Memory B cell (primary cell): ENCODE measurements at places on chromosomes 16 and 17.
A peak's percentile ranks its signal among the peaks of the same experiment; 100 is the strongest.

DNA sequence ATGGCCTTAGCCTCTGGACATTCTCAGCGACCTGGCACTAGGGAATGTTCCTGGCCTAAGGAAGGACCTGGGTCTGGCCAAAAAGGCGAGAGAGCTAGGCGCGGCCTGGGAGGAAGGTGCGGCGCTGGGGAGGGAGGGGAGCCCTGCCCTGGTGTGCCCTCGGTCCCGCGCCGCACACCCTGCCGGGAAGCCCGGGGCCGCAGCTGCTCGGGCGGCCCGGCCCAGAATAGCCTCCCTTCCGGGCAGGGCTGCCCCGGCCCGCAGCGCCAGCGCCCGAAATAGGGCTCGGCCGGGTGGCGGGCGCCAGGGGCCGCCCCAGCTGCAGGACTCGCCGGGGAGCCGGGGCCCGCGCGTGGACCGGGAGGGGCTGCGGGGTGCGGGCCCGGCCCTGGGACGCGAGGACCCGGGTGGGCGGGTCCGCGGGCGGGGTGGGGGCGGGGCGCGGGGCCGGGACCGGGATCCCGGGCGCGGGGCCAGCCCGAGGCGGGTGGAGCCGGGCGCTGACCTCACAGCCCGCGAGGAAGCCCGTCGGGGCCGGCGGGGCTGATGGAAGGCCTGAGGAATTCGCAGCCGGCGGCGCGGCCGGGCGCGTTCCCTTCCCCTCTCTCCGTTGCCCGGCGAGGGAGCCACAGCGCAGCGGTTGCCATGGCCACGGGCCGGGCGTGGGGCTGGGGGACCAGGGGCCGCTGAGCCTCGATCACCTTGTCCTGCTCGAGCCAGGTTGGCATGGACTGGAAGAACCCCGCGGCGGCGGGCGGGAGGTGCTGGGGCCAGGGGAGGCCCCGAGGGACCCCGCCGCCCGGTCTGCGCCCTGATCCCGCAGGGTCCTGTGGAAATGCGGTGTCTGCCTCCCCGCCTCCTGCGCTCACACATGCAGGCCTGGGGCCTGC is 18.1 kb downstream of the SOCS3 start:
- DNase-seq, result no peak
- H3K36me3 ChIP-seq, result no peaks in the 10 kb centered on the region
- H3K4me3 ChIP-seq, result peak overlapping the region; percentile 83
- H3K4me1 ChIP-seq, result peaks cover 63% of the 10 kb centered on the region
- H3K27me3 ChIP-seq, result no peaks in the 10 kb centered on the region
- H3K27ac ChIP-seq, result peak overlapping the region; percentile 97

DNA sequence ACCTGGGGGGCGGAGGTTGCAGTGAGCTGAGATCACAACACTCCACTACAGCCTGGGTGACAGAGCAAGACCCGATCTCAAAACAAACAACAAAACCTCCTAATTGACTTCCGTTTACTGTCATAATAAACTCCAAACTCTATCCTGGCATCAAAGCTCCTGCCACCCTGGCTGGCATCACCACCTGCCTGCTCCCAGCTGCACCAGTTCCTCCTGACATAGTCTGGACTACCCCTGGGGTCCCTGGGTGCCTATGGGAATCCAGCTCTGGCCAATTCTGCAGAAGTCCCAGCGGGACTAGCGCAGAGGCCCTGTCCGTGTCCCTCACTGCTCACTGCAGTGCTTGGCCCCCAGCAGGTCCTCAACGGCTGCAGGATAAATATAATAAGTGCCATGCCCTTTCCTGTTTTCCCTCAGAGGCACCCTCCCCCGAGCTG is 723 bp downstream of the NTHL1 start:
- no peaks in the 10 kb centered on the region for H3K27me3 ChIP-seq
- no peak overlapping the region for H3K27ac ChIP-seq
- DNase-seq, result no peak
- H3K36me3 ChIP-seq, result peaks cover 4% of the 10 kb centered on the region
- peaks cover 15% of the 10 kb centered on the region for H3K4me1 ChIP-seq

DNA sequence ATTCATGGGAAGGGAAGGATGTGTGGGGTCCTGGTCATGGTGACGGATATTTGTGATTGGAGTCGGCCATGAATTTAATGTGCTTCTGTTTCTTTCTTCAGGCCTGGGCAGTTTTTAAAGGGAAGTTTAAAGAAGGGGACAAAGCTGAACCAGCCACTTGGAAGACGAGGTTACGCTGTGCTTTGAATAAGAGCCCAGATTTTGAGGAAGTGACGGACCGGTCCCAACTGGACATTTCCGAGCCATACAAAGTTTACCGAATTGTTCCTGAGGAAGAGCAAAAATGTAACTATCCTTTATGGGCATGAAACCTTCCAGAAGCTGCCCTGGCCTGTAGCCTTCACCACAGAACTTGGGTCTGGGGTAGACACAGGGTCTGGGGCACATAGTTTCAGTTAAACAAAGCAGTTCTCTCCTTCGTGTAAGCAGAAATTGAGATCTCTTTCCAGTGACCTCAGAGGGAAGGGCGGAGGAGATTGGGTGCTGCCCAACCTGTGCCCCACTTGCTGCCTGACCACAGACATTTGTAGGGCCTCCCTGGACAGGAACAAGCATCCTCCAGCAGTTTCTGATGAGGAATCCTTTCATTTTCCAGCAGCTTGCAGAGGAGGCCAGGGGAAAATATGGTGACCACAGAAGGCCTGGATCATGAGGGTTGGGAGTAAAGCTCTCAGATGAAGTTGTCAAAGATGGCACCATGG is 10.1 kb downstream of the IRF8 start:
- peaks cover 66% of the 10 kb centered on the region for H3K36me3 ChIP-seq
- H3K27me3 ChIP-seq, result no peaks in the 10 kb centered on the region
- H3K4me1 ChIP-seq, result peaks cover 61% of the 10 kb centered on the region
- peak overlapping the region; percentile 78 for H3K4me3 ChIP-seq
- peak overlapping the region; percentile 94 for H3K27ac ChIP-seq

DNA sequence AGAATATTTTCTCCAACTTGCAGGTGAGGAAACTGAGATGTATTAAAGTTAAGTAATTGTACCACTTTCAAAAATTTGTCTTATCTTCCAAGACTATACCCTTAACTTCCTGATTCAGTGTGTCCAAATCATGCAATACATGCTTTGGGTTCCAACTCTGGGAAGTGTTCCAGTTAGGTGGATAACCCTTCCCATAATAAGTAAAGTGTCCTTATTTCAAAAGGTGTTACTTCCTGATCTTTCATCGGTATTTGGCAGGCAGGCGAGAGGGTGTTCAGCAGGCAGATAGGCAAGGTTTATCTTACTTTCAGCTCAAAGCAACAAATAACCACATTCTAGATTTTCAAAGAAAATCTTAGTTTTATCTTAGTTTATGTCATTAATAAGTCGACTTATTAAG is 46.3 kb upstream of the ARHGAP44 start:
- no peaks in the 10 kb centered on the region for H3K36me3 ChIP-seq
- no peak overlapping the region for H3K27ac ChIP-seq
- no peak for DNase-seq
- H3K4me1 ChIP-seq, result no peaks in the 10 kb centered on the region

DNA sequence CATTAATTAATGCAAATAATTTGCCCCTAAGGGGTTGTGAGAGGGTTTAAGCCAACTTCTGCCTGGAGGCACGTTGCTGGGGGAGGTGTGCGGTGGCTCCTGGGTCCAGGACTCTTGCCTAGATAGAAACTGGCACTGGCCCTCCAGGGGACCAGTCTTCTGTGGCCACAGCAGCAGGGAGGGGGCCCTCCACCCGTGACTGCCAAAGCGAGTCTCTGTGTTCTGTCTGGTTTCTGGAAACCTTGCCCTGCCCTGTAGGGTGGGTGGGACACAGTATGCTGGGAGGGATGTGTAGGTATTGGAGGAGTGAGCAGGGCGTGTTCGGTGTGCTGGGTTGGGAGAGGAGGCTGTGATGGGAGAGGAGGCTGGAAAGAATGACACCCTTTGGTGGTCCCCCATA is 78.8 kb downstream of the TBC1D16 start:
- DNase-seq, result no peak
- peak overlapping the region; percentile 33 for H3K27ac ChIP-seq
- H3K27me3 ChIP-seq, result peaks cover 4% of the 10 kb centered on the region
- no peak overlapping the region for H3K4me3 ChIP-seq
- H3K36me3 ChIP-seq, result no peaks in the 10 kb centered on the region
- peaks cover 4% of the 10 kb centered on the region for H3K4me1 ChIP-seq

DNA sequence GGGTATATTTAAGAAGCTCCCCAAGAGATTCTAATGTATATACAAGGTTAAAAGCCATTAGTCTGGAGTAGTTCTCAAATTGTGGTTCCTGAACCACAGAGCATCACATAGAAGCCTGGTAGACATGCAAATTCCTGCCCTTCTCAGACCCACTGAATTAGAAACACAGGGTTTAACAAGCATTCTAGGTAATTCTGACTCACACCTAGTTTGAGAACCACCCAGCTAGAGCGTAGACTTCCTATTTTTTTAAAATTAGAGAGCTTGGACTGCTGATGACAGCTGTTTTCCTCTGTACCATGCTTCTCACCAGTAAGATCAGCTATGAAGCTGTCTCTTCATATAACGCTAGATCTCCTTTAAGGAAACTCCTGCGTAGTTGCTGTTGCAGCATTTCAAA is 50.6 kb downstream of the HS3ST3B1 start:
- peaks cover 9% of the 10 kb centered on the region for H3K4me1 ChIP-seq
- peaks cover 8% of the 10 kb centered on the region for H3K27me3 ChIP-seq
- no peaks in the 10 kb centered on the region for H3K36me3 ChIP-seq
- H3K27ac ChIP-seq, result peak overlapping the region; percentile 1
- no peak overlapping the region for H3K4me3 ChIP-seq

DNA sequence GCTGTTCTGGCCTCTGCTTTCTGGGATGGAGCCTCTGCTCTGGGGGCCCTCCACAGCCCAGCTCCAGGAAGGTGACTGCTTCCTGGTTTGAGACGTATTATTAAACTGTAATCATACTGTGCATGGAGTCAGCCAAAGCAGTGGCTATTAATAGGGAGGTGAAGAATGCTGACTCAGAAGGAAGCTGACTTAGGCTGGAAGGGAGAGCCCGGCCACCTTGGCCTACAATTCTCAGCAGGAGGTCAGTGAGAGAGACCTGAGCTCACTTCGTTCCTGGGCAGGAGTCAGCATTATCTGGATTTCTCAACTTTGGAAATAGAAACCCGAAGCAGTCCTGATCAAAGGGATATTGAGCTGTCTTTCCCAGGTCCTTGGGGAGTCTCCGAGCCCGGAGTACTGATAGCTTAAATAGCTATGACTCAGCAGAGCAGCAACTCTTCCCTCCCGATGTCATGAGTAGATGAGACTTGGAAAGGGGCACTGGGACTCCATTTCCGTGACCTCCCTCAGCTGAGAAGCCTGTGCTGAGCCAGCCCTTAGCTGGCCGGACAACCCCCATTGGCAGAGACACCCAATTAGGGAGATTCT is 91.8 kb downstream of the YPEL2 start:
- H3K4me1 ChIP-seq, result peaks cover 2% of the 10 kb centered on the region
- H3K4me3 ChIP-seq, result no peak overlapping the region
- no peaks in the 10 kb centered on the region for H3K36me3 ChIP-seq
- no peak for DNase-seq
- no peaks in the 10 kb centered on the region for H3K27me3 ChIP-seq

GRCh38 chr17:66426397-66427033 is 124.1 kb downstream of the PRKCA start:
- no peak overlapping the region for H3K27ac ChIP-seq
- peaks cover 4% of the 10 kb centered on the region for H3K27me3 ChIP-seq
- no peaks in the 10 kb centered on the region for H3K36me3 ChIP-seq
- no peak overlapping the region for H3K4me3 ChIP-seq
- no peak for DNase-seq
- H3K4me1 ChIP-seq, result no peaks in the 10 kb centered on the region

DNA sequence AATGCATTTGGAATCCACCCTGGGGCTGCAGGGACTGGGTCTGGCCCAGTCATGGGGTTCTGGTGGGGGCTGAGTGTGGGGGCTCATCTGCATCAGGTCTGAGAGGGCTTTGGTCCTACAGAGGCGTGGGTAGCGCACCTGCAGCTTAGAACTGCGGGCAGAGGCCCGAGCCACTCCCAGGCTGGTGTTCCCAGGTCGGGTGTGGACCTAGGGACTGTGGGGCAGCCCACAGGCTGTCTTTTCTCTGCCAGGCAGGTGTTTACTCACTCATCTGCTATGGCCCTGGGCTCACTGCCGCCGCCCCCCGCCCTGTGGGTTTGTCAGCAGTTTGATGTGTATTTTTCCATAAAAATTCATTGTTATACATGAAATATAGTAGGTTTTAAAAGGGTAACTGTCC is 27.0 kb upstream of the DOC2B start:
- H3K4me3 ChIP-seq, result no peak overlapping the region
- no peaks in the 10 kb centered on the region for H3K4me1 ChIP-seq
- peaks cover 2% of the 10 kb centered on the region for H3K27me3 ChIP-seq
- H3K36me3 ChIP-seq, result peaks cover 9% of the 10 kb centered on the region
- no peak for DNase-seq

DNA sequence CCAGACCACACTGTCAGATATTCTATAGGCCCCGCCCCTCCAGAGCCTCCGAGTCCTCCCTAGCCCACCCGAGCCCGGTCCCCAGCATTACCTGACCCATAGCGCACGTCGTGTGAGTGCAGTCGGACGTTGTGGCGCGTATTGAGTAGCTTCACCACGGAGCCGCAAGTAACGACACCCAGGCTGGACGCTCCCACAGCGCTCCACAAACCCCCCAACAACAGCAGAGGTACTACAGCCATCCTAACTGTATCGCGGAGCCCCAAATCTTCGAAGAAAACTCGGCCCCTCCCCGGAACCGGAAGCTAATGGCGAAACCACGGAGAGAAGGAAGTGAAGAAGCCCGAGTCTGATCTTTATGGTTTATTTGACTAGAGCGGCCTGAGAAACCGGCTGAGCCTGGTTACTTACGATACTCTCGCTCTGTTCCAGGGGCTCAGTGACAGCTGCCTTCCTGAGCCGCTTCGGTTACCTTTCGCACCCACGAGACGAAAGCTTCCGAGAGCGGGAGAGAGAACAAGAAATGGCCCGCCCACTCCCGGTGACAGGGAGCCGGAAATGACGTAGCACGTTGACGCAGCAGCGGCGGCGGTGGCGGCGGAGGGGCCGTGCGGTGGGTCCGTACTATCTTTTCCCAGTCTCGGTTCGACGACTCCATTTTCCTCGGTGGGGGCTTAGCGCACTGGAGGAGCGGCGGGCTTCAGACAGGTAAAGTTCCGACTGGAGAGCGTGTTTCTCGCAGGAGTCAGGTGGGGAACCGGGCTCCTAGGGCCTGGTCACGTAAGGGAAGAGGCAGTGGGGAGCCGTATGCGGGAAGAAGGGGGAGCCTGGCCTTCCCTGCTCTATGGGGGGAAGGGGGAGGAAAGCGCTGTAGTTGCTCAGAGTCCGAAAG is at the start of the genes SDF2 and SUPT6H:
SDF2 (minus strand) TSS at position 272 of the 892 bp plus-strand sequence; CDS start at position 242, 30 bp downstream.
SUPT6H (plus strand) TSS at position 571 of the 892 bp plus-strand sequence. CDS start 11,197 bp downstream, outside the sequence.
- no peaks in the 10 kb centered on the region for H3K27me3 ChIP-seq
- peak within 1 kb of the TSS; percentile 100 for H3K27ac ChIP-seq
- peaks cover 16% of the 10 kb centered on the region for H3K36me3 ChIP-seq

- no peaks in the 10 kb centered on the region for H3K36me3 ChIP-seq
- DNase-seq, result no peak
- H3K4me3 ChIP-seq, result no peak overlapping the region
- no peak overlapping the region for H3K27ac ChIP-seq
These were observed 52.5 kb upstream of the WSB1 start for GRCh38 chr17:27241346-27241946.

GRCh38 chr17:31492880-31493655 is 101.6 kb downstream of the RAB11FIP4 start:
- DNase-seq, result no peak
- H3K4me1 ChIP-seq, result peaks cover 72% of the 10 kb centered on the region
- peak overlapping the region; percentile 80 for H3K4me3 ChIP-seq
- H3K36me3 ChIP-seq, result no peaks in the 10 kb centered on the region
- peak overlapping the region; percentile 93 for H3K27ac ChIP-seq
- no peaks in the 10 kb centered on the region for H3K27me3 ChIP-seq
